ENCODE measurements at places on chromosomes 4 and X. TPM values are rescaled to one million over a fixed set of nuclear protein-coding genes. Genes with fewer than 3 reads are reported as not detected.

- no peaks in the 10 kb centered on the region for H3K4me1 ChIP-seq
- no peaks in the 10 kb centered on the region for H3K36me3 ChIP-seq
- H3K4me3 ChIP-seq: no peak overlapping the region
- no peaks in the 10 kb centered on the region for H3K27me3 ChIP-seq
- no peak for DNase-seq
These were observed 43.0 kb downstream of the DIPK2B start for GRCh38 chrX:45157647-45158046.

The ATOH1 gene
- not detected for total RNA-seq

The SMIM31 gene
- not detected for total RNA-seq

- no peak overlapping the region for H3K4me3 ChIP-seq
- no peak for DNase-seq
- H3K4me1 ChIP-seq: no peaks in the 10 kb centered on the region
These were observed 37.8 kb downstream of the UGT8 start for GRCh38 chr4:114636192-114636935.

The SCML2 gene
- 2.6 TPM for total RNA-seq

The SRPX gene
- total RNA-seq: 1.2 TPM

The PAGE4 gene
- not detected for total RNA-seq

The SPANXN3 gene
- total RNA-seq: not detected

- no peaks in the 10 kb centered on the region for H3K27me3 ChIP-seq
- no peak for DNase-seq
- no peak overlapping the region for H3K27ac ChIP-seq
- no peaks in the 10 kb centered on the region for H3K4me1 ChIP-seq
- H3K4me3 ChIP-seq: no peak overlapping the region
These were observed 155.6 kb downstream of the BTC start for GRCh38 chr4:74638689-74639088.

- H3K27me3 ChIP-seq: no peaks in the 10 kb centered on the region
- no peak overlapping the region for H3K4me3 ChIP-seq
- H3K36me3 ChIP-seq: no peaks in the 10 kb centered on the region
These were observed 421.9 kb upstream of the TENM3 start for GRCh38 chr4:181821039-181822004.

GRCh38 chrX:98371994-98372393 lies 1488.3 kb downstream of the RPA4 start:
- H3K36me3 ChIP-seq: no peaks in the 10 kb centered on the region
- H3K4me3 ChIP-seq: no peak overlapping the region
- no peaks in the 10 kb centered on the region for H3K27me3 ChIP-seq
- H3K4me1 ChIP-seq: no peaks in the 10 kb centered on the region
- no peak overlapping the region for H3K27ac ChIP-seq

The DCX gene
- total RNA-seq: not detected

The IQSEC2 gene
- 0.40 TPM for total RNA-seq

- H3K4me3 ChIP-seq: no peak overlapping the region
- H3K4me1 ChIP-seq: no peaks in the 10 kb centered on the region
- no peaks in the 10 kb centered on the region for H3K36me3 ChIP-seq
- no peak for DNase-seq
These were observed 121.2 kb upstream of the PDLIM3 start for GRCh38 chr4:185656467-185656931.

The MAMLD1 gene
- 11.9 TPM for total RNA-seq

GRCh38 chr4:117264072-117264471 lies 178.7 kb upstream of the TRAM1L1 start:
- H3K36me3 ChIP-seq: no peaks in the 10 kb centered on the region
- DNase-seq: no peak
- H3K4me1 ChIP-seq: no peaks in the 10 kb centered on the region
- H3K27me3 ChIP-seq: no peaks in the 10 kb centered on the region
- H3K27ac ChIP-seq: no peak overlapping the region

- H3K27ac ChIP-seq: no peak overlapping the region
- DNase-seq: no peak
- no peaks in the 10 kb centered on the region for H3K4me1 ChIP-seq
These were observed 105.8 kb downstream of the REPS2 start for GRCh38 chrX:17052210-17052609.

The CD38 gene
- 179 TPM for total RNA-seq

The CDS1 gene
- not detected for total RNA-seq

DNA sequence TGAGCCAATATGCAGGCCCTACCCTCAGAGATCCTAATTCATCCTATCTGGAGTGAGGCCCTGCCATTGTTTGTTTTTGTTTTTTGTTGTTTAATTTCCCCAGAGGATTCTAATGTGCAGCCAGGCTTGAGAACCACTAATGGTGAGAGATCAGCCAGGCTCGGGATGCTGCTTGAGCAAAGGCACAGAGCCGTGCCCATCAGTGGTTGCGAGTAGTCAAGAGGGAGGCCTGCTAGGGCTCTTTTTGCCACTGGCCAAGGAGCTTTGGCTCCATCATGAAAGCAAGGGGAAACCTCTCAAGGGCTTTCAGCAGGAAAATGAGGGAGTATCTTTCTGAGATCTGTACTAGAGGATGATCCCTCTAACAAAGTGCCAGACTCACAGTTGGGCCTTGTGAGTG lies 2.7 kb downstream of the TCEANC start:
- H3K36me3 ChIP-seq: peaks cover 4% of the 10 kb centered on the region
- H3K27ac ChIP-seq: no peak overlapping the region
- H3K4me1 ChIP-seq: peaks cover 32% of the 10 kb centered on the region
- no peak for DNase-seq

DNA sequence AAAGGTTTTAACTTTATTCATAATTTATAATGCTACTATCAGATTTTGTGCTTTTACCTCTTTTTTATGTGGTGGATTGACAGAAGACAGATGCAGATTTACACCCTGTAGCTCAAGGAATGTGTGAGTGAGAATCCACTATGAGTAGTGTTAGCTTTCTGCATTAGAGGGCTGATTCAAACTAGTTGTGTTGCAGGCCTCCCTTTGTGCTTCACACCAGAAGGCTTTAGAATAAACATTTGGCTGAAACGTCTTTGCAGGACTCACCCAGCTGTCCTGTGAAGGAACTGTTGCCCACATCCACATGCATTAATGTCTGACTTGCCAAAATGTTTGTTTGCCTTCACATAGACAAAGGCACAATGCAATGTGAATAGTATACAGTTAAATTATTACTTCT lies 127.0 kb downstream of the PCDH7 start:
- H3K27me3 ChIP-seq: no peaks in the 10 kb centered on the region
- H3K27ac ChIP-seq: no peak overlapping the region
- H3K4me3 ChIP-seq: no peak overlapping the region
- no peaks in the 10 kb centered on the region for H3K4me1 ChIP-seq
- DNase-seq: no peak
- no peaks in the 10 kb centered on the region for H3K36me3 ChIP-seq

DNA sequence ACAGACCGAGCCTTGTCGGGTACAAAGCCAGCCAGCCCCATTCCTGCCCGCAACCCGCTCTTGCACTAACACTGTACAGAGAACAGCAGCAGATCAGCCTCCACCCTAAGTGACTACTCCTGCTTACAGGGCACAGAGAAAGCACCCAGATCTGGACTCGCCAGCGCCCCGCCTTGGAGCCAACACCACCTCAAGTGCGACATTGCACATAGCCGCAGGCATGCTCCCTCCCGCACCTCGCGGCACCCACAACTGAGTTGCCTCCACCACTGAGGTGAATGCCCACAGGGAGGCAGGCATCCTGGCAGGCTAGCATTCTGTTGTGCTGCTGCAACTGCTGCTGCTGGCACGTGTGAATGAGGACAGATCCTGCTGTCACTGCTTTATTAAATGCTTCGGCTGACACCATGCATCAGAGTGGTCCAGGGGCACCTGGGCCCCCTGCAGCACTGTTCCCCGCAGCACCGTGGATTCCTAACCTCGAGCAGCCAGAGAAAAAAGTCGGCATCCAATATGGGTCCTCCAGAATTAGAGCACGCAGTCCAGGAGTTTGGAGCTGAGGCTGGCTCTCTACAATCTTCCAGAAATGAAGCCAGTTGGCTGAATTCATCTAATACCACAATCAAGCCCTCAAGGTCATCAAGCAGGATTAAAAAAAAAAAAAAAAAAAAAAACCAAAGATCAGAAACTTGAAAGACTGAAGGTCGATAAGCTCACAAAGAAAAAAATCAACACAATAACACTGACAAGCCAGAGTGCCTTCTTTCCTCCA lies 352.9 kb downstream of the GASK1B start:
- H3K4me3 ChIP-seq: no peak overlapping the region
- DNase-seq: no peak
- H3K27me3 ChIP-seq: no peaks in the 10 kb centered on the region

DNA sequence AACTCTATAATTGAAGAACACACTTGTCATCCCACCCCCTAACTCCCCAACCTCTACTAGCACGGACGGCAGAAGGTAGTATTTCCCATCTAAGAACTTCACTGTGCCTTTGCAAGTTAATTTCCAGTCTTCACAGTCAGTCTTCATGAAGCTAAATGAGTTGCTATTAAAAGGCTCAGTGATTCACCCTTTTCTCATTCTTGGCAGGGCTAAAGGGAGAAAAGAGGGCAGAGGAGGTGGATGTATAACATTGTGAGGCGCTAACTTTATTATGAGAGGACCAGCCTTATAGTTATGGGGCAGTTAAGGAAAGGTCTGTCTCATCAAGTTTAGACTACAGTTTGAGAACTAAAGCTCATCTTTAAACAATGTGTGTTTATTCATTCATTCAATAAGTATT lies 161.0 kb upstream of the S100G start:
- no peak for DNase-seq
- H3K36me3 ChIP-seq: no peaks in the 10 kb centered on the region
- peaks cover 9% of the 10 kb centered on the region for H3K4me1 ChIP-seq
- H3K4me3 ChIP-seq: no peak overlapping the region

DNA sequence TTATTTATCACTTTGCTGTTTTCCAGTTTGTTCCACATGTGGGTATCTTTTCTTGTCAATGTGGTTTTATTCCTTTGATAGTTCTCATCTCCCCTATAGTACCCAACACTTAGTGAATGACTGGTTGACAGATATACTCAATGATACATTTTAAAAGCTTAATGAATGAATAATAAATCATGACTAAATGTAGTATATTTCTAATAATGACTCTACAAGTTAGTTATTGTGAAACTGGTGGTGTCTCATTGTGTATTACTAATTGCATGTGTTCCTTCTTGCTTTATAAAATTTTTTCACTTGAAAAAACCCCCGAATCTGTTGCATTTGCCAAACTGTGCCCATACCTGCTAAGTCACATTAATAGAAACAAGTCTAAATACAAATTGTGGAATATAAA lies 95.4 kb downstream of the MBNL3 start:
- H3K4me3 ChIP-seq: no peak overlapping the region
- no peaks in the 10 kb centered on the region for H3K27me3 ChIP-seq
- no peak for DNase-seq
- no peaks in the 10 kb centered on the region for H3K4me1 ChIP-seq
- H3K27ac ChIP-seq: no peak overlapping the region

GRCh38 chrX:15160558-15161095 lies 109.3 kb downstream of the ASB9 start:
- H3K4me3 ChIP-seq: no peak overlapping the region
- peaks cover 4% of the 10 kb centered on the region for H3K36me3 ChIP-seq
- no peaks in the 10 kb centered on the region for H3K27me3 ChIP-seq
- peaks cover 25% of the 10 kb centered on the region for H3K4me1 ChIP-seq

GRCh38 chr4:40514497-40514951 lies 115.1 kb downstream of the RBM47 start:
- no peak overlapping the region for H3K27ac ChIP-seq
- peaks cover 5% of the 10 kb centered on the region for H3K27me3 ChIP-seq
- H3K36me3 ChIP-seq: no peaks in the 10 kb centered on the region
- H3K4me1 ChIP-seq: peaks cover 10% of the 10 kb centered on the region
- DNase-seq: no peak
- H3K4me3 ChIP-seq: no peak overlapping the region

The EDNRA gene
- not detected for total RNA-seq

DNA sequence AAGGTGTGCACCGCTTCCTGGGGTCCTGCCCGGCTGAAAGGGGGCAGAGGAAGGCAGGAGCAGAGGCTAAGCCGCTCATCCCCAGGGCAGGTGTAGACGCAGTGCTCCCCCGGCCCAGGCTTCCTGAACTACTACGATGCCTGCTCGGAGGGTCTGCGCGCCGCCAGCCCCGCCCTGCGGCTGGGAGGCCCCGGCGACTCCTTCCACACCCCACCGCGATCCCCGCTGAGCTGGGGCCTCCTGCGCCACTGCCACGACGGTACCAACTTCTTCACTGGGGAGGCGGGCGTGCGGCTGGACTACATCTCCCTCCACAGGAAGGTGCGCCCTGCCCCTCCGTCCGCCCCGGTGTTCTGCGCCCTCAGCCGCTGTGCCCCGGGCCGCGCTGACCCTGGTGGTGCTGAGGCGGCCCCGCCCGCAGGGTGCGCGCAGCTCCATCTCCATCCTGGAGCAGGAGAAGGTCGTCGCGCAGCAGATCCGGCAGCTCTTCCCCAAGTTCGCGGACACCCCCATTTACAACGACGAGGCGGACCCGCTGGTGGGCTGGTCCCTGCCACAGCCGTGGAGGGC lies 8.4 kb upstream of the SLC26A1 start:
- no peak overlapping the region for H3K27ac ChIP-seq
- H3K4me3 ChIP-seq: no peak overlapping the region
- no peak for DNase-seq

DNA sequence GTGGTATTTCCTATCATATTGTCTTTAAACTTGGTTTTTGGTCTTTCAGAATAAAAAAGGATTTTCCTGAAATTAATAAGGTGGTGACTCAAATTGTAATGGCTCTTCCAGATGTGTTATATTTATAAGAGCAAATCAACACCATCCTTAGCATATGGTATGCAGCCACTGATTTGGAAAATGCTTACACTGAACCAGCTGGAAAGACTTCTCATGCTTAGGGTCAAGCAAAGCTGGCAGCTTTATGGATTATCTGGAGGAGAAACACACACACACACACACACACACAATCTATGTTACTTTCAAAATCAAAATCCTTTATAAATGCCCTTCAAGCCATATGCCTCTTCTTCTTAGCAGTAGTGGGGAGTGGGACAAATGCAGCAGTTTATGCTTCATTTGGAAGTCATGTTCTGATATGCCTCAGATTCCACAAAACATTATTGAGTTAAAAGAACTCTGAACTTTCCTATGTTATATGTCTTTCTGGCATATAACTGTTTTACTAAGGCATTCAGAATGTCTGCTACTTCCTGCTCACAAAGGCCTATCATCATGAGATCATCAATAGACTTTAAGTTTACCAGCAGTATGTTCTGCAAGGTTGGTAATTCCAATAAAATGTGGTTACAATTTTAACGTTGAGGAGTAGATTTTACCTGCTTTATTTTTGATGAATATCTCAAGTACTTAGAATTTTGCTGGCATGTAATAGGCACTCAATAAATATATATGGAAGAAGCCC lies 72.9 kb upstream of the PRDM5 start:
- H3K36me3 ChIP-seq: no peaks in the 10 kb centered on the region
- no peaks in the 10 kb centered on the region for H3K4me1 ChIP-seq
- no peak overlapping the region for H3K27ac ChIP-seq
- no peak for DNase-seq
- no peaks in the 10 kb centered on the region for H3K27me3 ChIP-seq

- H3K4me1 ChIP-seq: no peaks in the 10 kb centered on the region
- DNase-seq: no peak
- H3K36me3 ChIP-seq: no peaks in the 10 kb centered on the region
- H3K27me3 ChIP-seq: no peaks in the 10 kb centered on the region
- H3K27ac ChIP-seq: no peak overlapping the region
These were observed 132.9 kb downstream of the LDB2 start for GRCh38 chr4:16765546-16765945.

The GLOD5 gene
- not detected for total RNA-seq

The ANXA3 gene
- 7.4 TPM for total RNA-seq

- no peak overlapping the region for H3K4me3 ChIP-seq
- H3K36me3 ChIP-seq: peaks cover 1% of the 10 kb centered on the region
- H3K27me3 ChIP-seq: peaks cover 47% of the 10 kb centered on the region
- no peak overlapping the region for H3K27ac ChIP-seq
- H3K4me1 ChIP-seq: peaks cover 10% of the 10 kb centered on the region
- DNase-seq: no peak
These were observed 2.7 kb upstream of the ARSJ start for GRCh38 chr4:113982181-113982580.

All from activated CD8-positive, alpha-beta memory T cell treated with anti-CD3 and anti-CD28 coated beads, Interleukin-2, amount 10 ng/mL, durations not matched to agents 7 days and 5 days (primary cell).